ENCODE measurements at places on chromosomes 2 and 18. TPM values are rescaled to one million over a fixed set of nuclear protein-coding genes. Genes with fewer than 3 reads are reported as not detected.

The VWA3B gene
- not detected for total RNA-seq

The RFX8 gene
- total RNA-seq, result 4.2 TPM

The PSMA8 gene
- total RNA-seq, result not detected

The PCARE gene
- total RNA-seq, result not detected

The MGAT5 gene
- 14.0 TPM for total RNA-seq

The RAB27B gene
- 1.3 TPM for total RNA-seq

The DSG2 gene
- total RNA-seq, result 11.0 TPM

The GYPC gene
- total RNA-seq, result 100 TPM

The REG1B gene
- not detected for total RNA-seq

The SERPINB3 gene
- not detected for total RNA-seq

Measured in bronchus fibroblast of lung (primary cell).